Karpas-422 (cell line): ENCODE measurements at places on chromosomes 2 and 18.

GRCh38 chr2:237941239-237941638 is 25.6 kb upstream of the UBE2F start:
- no peak for DNase-seq
- no peaks in the 10 kb centered on the region; the same call in 1 of the 2 replicates for H3K27me3 ChIP-seq
- H3K4me3 ChIP-seq = no peak overlapping the region
- no peaks in the 10 kb centered on the region for H3K4me1 ChIP-seq
- no peak overlapping the region for H3K27ac ChIP-seq
- H3K36me3 ChIP-seq = no peaks in the 10 kb centered on the region

DNA sequence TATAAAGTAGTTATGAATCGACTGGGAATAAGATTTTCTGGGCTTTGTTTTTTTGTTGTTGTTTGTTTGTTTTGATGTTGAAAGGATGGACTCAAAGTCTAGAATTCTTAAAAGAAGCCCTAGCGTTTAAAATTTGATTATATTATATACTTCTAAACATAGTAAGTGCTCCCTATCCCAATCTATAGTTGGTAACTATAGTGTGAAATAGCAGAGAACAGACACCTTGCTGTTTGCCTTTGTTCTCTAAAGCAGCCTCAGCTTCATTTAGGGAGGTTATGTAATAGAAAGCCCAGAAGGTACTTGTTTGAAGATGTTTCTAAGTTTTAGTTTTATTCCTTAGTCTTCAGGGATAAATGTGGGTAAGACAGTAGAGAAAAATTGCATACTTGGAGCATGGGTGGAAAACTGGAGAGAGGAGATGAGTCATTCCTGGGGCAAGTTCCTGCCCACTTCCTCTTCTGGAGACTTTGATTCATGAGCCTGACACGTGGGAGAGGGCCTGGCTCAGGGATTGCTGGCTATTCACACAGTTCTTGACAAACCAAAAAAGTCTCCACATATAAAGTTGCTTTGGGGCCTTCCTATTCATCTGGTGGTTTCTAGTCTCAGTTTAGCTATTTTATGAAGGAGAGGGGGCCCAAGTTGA is 131.9 kb downstream of the MYO1B start:
- no peaks in the 10 kb centered on the region for H3K36me3 ChIP-seq
- H3K27ac ChIP-seq = no peak overlapping the region
- DNase-seq = no peak
- H3K4me3 ChIP-seq = no peak overlapping the region
- no peaks in the 10 kb centered on the region for H3K27me3 ChIP-seq
- H3K4me1 ChIP-seq = no peaks in the 10 kb centered on the region

DNA sequence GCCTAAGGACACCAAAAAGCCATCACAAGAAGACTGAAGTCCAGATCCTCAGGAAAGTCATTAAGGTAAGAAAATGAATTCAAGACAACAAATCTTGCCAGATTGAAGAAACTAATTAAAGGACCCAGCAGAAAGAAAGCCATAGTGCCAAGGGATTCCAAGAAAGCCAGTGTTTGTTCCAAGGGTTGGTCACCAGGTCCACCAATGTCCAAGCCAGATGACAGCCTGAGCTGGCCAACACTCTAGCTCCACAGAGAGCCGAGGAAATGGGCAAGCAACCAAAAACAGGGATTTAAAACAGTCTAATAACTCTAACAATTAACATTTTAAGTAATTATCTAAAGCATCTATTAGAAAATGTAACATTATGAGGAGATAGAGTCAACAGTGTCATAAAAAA is 49.2 kb downstream of the DNER start:
- no peaks in the 10 kb centered on the region for H3K36me3 ChIP-seq
- DNase-seq = no peak
- no peak overlapping the region for H3K4me3 ChIP-seq
- no peaks in the 10 kb centered on the region for H3K4me1 ChIP-seq
- no peaks in the 10 kb centered on the region for H3K27me3 ChIP-seq

DNA sequence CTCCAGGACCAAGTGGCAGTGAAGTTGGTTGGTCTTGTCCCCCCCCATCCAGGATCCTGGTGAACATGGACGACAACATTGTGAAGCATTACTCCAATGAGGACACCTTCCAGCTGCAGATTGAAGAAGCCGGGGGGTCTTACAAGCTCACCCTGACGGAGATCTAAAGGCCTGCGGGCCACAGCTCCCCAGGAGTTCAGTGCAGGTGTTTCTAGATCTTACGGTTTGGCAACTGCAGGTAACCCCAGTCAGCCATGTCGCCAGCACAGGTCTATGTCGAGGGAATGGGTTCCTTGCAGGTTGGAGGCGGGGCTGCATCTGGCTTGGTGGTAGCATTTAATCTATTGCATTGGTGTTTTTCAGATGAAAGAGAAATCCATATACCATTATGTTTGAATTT is 42.8 kb upstream of the KLF11 start:
- no peaks in the 10 kb centered on the region for H3K4me1 ChIP-seq
- H3K27me3 ChIP-seq = no peaks in the 10 kb centered on the region
- no peaks in the 10 kb centered on the region for H3K36me3 ChIP-seq
- no peak for DNase-seq

DNA sequence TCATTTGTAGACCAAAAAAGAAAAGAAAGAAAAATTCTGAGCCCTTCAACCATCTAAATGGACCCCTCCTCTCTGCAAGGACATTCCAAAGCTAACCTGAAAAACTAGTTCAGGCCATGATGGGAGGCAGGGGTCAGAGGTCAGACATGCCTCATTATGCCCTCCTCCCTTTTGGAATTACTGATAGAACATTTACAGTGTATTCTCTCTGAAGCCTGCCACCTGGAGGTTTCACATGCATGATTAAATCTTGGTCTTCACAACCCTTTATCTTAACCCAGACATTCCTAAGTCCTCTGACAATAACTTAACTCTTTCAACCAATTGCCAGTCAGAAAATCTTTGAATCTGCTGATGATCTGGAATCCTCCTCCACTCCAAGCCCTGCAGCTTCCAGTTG is 86.0 kb downstream of the SPP2 start:
- DNase-seq = no peak
- H3K4me1 ChIP-seq = no peaks in the 10 kb centered on the region
- no peaks in the 10 kb centered on the region for H3K36me3 ChIP-seq
- no peak overlapping the region for H3K4me3 ChIP-seq
- no peak overlapping the region for H3K27ac ChIP-seq

- H3K36me3 ChIP-seq = no peaks in the 10 kb centered on the region
- H3K27ac ChIP-seq = no peak overlapping the region
- no peak for DNase-seq
Measured at GRCh38 chr2:43158259-43158880, 68.0 kb downstream of the ZFP36L2 start.

DNA sequence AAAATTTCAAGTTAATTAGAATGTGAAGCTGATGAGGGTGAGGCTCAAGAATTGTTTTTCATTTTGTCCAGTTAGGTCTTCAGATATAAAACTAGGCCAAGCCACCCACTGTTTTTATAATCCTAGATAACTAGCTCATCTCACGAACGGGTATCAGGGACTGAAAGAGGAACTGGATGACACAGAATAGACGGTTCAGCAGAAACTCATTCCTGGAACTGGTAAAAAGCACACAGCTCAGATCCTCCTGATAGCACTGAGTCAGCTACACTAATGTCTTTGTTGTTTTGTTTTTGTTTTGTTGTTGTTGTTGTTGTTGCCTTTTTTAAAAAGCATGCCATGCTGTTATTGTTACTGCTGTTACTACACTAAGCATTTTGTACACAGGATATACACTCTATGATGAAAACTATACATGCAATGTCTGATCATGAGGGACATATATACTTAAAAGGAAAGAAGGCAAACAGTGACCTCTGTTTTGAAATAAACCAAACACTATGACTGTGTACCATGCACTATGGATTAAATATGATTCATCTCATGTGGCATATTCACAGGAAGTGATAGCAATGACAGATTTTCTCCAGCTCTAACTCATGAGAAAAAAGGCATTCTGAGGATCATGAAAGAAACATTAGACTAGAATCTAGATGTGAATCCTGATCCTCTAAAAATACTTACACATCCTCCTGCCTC is 437.6 kb downstream of the NCKAP5 start:
- DNase-seq = no peak
- H3K4me3 ChIP-seq = no peak overlapping the region
- no peak overlapping the region for H3K27ac ChIP-seq
- no peaks in the 10 kb centered on the region for H3K36me3 ChIP-seq
- H3K4me1 ChIP-seq = peaks cover 28% of the 10 kb centered on the region

DNA sequence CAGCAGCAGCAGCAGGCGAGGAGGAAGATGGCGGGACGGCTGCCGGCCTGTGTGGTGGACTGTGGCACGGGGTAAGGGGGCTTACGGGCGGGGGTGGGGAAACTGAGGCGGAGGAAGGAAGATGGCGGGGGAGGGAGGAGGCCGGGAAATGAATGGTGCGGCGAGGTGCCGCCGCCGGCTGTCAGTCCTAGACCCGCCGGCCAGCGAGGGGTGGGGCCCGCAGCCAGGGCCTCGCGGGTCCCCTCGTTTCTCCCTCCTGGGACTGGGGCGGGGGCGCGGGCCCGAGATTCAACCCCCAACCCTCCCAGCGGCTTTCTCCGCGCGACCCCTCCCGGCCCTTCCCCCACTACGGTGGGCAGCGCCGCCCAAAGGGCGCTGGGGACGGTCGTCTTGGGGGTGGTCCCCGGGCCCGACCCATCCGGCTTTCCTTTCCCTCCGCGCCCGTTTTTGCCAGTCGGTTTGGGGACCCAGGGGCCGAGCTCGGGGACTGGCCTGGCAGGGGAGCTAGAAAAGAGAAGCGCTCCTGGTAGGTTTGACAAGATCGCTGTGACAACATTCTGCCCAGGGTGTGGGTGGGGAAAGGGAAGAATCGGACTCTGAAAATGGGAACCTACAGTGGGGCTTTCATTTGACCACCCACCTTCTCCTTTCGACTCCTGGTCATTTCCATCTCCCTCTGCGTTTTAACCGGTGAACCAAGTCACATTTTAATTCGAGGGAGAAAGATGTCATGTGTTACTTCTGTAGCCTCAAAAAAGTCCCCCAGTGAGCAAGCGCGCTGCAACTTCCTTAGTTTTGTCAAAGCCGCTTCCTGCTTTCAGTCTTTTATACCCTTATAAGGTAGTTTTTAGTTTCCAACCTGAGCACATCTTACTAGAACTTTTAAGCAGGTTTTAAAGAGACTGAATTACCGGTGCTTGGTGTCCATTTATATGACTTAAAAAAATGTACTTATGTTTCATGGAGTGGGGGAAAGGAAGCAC is 655 bp downstream of the ACTR3 start:
- H3K4me3 ChIP-seq = peak overlapping the region; percentile 86
- peaks cover 73% of the 10 kb centered on the region for H3K4me1 ChIP-seq
- H3K27me3 ChIP-seq = no peaks in the 10 kb centered on the region
- peak; percentile 92 for DNase-seq
- H3K27ac ChIP-seq = peak overlapping the region; percentile 94

DNA sequence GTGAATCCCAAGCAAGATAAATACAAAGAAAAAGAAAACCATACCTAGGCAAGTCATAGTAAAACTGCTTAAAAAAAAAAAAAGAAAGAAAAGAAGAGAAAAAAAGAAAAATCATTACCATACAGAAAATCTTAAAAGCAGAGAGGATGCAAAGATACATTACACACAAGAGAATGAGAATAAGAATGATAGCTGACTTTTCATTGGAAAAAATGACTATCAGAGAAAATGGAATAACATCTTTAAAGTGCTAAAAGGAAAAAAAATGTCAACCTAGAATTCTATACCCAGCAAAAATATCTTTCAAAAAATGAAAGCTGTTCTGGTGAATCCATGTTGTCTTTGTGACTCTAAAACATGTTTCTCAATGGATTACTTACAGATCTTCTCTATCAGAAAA is 66.2 kb downstream of the REEP1 start:
- no peaks in the 10 kb centered on the region; the same call in 1 of the 2 replicates for H3K27me3 ChIP-seq
- no peak for DNase-seq
- H3K4me3 ChIP-seq = no peak overlapping the region
- no peak overlapping the region for H3K27ac ChIP-seq

- H3K36me3 ChIP-seq = no peaks in the 10 kb centered on the region
- H3K27me3 ChIP-seq = no peaks in the 10 kb centered on the region
- no peak overlapping the region for H3K27ac ChIP-seq
- no peak for DNase-seq
- no peaks in the 10 kb centered on the region for H3K4me1 ChIP-seq
Measured at GRCh38 chr2:2528846-2529245, 197.8 kb upstream of the MYT1L start.

- H3K4me3 ChIP-seq = no peak overlapping the region
- H3K36me3 ChIP-seq = no peaks in the 10 kb centered on the region
- H3K4me1 ChIP-seq = peaks cover 82% of the 10 kb centered on the region
- DNase-seq = no peak
Measured at GRCh38 chr2:45813003-45813941, 161.8 kb downstream of the PRKCE start.

DNA sequence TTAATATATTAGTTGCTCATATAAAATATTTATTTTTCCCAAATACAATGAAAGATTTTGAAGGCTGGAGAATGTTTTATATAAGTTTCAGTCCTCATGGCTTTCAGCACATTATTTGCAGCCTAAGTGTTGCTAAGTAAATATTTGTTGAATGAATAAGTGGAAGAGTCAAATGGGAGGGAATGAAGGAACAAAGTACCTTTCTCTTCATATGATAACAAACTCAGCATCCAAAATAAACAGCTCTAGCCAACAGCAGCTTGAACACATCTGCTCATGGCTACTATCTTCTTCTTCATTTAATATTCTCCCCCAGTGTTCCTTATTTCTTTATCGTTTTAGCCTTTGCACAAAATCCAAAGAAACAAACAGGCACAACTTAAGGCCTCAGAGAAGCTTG is 385.2 kb upstream of the PIK3C3 start:
- no peaks in the 10 kb centered on the region for H3K27me3 ChIP-seq
- DNase-seq = no peak
- H3K36me3 ChIP-seq = no peaks in the 10 kb centered on the region
- no peaks in the 10 kb centered on the region for H3K4me1 ChIP-seq
